ENCODE measurements at places on chromosomes 7 and 10. TPM values are rescaled to one million over a fixed set of nuclear protein-coding genes. Genes with fewer than 3 reads are reported as not detected.

DNA sequence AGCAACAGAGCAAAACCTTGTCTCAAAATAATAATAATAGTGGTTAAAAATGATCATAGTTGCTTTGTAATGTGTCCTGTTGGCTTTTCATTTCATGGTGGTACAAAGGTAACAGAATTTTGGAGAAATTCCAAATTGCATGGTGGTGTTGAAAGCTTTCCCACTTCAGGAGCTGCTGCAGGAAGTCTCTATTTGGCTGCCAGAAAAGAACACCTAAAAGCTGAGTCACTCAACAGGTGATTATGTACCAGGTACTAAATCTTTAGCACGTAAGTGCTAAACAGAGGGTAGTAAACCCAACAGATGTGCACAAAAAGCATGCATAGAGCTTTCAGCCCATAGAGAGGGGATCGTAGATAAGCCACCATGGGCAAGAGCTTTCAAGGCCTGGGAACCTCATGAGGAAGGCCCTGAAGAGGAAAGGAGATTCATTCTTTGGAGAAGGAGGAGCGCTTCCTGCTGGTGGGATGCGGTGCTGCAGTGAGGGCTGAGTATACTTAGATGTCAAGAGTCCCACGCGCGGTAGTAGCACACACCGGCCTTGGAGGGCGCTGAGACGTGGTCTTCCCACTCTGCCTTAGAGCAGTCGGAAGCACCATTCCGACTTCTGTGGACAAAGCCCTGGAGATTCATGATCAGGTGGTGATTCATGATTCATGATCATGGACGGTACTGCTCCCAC is 118.7 kb downstream of the RALA start:
- no peak for DNase-seq

GRCh38 chr7:90530263-90530662 is 60.8 kb downstream of the PTTG1IP2 start:
- no peak for DNase-seq

GIMAP8 gene
- 7.3 TPM for polyA plus RNA-seq

- no peak for DNase-seq
Observed at GRCh38 chr10:19302117-19302516, 253.5 kb downstream of the MALRD1 start.

GRCh38 chr10:3645406-3645805 is 139.6 kb downstream of the KLF6 start:
- DNase-seq = no peak

- DNase-seq = peak; percentile 34
Observed at GRCh38 chr7:75850235-75850634, 28.6 kb upstream of the RHBDD2 start.

GRCh38 chr7:40599836-40600235 is 465.0 kb downstream of the SUGCT start:
- no peak for DNase-seq

PNLIPRP1 gene
- not detected for polyA plus RNA-seq

CACNA2D1 gene
- polyA plus RNA-seq = 82.6 TPM

- DNase-seq = no peak
Observed at GRCh38 chr10:60430017-60430416, 40.3 kb upstream of the ANK3 start.

DNA sequence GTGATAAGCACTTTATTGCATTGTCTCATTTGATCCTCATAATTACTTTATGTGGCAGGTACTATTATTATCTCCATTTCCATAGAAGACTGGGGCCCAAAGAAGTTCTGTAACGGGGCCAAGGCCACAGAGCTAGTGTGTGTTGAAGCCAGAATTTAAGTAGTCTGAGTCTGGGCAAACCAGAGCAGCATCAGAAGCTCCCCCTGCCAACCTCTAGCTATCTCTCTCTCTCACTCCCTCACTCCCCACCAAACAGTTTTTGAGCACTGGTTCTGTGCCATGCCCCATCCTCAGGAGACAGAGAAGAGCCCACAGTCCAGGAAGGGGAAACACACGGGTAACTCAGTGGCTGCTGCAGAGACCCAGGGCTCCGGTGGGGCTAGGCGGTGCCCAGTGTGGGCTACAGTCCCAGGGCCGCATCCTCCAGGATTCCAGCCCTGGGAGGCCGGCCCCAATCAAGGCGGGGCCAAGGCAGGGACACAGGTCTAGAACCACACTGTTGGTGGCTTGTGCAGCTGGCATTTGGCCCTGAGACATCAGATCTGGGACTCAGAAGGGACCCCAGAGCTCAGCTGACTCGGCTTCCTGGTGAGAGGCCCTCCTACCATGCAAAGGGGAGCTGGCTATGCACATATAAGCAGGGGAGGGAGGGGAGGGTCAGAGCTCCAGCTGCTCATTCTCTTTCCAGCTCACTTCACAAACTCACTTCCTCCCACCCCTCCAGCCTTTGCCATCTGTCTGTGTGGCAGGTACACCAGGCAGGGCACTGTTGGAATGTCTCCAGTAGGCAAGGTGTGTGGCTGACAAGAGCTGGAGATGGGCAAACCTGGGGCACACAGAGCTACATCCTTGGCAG is 34.4 kb downstream of the COL13A1 start:
- DNase-seq = peak; percentile 55

GRCh38 chr10:9311702-9312499 is 1257.4 kb downstream of the GATA3 start:
- DNase-seq = no peak

DNA sequence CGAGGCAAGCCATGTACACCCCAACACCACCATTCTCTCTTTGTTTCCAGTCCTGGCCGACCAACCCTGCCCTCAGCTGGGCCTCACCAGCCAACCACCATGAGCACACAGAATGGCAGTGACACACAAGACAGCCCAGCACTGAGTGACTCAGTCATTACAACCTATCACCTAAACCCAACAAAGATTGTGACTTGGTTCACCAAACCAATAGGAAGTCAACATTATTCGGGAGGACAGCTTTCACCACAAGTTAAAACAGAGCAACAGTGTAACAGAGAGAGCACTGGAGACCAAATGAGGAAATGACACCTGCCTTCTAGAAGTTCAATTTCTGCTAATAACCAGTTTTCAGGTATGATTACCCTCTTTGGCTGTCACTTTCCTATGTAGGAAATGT is 72.1 kb downstream of the DNMBP start:
- no peak for DNase-seq

FLNC gene
- polyA plus RNA-seq = 541 TPM

GRCh38 chr7:99831595-99831994 is 3.8 kb downstream of the CYP3A43 start:
- DNase-seq = no peak

TFEC gene
- 1.4 TPM for polyA plus RNA-seq

DNA sequence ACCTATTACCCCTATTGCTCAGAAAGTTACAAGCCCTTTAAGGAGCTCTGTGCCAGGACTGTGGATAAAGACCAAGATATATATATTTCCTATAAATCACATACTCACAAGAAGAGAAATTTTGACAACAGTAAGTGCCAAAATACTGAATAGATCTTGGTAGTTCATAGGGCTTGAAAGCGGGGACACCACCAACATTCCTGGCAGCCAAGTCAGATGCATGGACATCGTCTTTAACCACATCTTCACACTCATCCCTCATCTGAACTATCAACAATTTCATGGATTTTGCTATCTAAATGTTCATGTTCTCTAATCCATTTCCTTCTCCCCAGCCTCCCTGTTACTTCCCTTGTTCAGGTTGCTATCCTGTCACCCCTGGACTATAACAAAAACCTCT is 67.5 kb upstream of the LRRC17 start:
- no peak for DNase-seq

DNA sequence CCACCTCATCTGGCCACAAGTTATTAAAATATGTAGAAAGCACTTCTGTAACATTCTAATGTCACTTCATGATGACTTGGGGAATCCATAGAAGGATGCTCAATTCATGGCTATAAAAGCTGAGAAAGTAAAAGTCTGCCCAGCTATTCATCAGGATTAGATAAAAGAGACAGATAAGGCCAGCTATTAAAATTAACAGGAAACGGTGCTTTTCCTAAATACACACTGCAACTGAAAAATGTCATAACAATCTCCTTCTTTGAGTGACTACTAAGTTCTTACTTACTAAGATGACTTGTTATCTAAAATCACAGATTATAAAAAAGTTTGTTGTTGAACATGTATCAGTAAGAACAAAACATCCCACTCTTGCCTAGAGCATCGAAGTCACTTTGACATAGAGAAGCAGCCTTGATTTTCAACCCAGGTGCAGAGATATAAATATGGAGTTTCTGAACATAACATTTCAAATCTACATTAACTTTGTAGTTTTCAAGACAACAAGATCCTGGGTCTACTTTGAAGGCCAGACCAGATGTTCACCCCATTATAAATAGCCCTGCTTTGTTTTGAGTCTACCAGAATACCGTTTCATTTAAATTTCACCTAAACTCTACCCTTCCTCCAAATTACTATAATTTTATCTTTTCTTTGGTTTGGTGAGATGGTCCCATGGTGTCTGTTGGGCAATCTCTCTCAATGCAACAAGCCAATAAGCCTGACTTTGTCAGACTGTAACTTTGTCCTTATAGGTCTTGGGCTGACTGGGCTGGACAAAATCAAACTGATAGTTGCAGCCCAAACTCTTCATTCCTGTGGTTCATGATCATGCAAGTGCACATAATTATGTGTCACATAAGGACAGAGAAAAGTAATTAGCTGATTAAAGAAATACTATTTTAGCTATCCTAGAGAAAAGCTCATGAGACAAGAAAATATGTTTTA is 24.0 kb downstream of the HYCC1 start:
- no peak for DNase-seq

GRCh38 chr7:29274146-29275017 is 79.8 kb downstream of the CHN2 start:
- DNase-seq = peak; percentile 89

DNA sequence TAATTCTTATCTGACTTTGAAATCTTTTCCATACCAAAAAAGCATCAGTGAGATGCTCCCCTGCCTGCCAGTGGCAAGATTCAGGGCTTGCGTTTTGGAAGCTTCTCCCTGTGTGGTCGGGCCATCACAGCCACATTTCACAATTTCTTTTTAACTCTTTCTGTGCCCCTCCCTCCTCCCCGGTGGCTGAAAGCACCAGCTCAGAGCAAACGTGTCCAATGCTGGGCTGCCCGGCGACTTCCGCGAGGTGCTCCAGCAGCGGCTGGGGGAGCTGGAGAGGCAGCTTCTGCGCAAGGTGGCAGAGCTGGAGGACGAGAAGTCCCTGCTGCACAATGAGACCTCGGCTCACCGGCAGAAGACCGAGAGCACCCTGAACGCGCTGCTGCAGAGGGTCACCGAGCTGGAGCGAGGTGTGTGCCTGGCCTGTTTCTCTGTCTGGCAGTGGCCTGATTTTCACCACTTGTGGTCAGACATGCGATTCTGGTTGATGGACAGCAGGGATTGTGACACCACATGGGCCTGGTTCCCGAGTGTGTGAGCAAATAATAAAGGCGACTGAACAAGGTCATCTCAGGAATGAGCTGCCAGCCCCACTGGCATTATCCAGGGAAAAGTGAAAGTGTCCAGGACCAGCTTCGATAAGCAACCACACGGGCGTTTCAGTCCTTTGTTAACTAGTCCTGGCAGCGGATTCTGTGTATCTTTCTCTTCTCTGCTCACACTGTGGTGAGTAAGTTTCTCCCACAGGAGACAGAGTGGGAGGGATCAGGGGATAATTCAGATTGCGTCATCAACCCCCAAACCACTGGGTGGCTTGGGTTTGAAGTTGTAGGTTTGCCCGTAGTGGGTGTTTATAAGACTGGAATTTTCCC is 2.6 kb downstream of the NPTX2 start:
- no peak for DNase-seq

DNA sequence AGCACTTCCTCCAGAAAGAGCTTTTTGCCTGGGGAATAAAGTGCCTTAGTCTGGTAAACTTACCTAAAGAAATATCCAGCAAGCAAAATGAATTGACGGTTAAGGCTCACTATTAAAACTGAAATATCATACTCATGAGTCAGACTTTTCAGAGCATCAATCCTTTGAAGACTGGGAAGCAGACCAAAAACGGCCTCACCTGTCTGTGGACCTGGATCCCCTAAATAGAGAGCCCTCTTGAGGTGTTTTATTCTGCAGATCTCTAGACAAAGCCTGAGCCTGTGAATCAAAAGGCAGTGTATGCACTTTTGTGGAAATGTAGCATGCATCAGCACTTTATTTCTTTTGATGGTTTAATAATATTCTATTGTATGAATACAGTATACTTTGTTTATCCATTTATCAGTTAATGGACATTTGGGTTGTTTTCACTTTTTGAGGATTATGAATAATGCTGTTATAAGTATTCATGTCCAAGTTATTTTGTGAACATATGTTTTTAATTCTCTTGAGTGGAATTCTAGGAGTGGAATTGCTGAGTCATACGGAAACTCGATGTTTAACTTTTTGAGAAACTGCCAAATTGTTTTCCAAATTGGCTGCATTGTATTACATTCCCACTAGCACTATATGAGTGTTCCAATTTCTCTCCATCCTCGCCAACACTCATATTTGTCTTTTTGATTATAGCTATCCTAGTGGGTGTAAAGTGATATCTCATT is 449.0 kb upstream of the IGFBP3 start:
- peak; percentile 98 for DNase-seq

DNA sequence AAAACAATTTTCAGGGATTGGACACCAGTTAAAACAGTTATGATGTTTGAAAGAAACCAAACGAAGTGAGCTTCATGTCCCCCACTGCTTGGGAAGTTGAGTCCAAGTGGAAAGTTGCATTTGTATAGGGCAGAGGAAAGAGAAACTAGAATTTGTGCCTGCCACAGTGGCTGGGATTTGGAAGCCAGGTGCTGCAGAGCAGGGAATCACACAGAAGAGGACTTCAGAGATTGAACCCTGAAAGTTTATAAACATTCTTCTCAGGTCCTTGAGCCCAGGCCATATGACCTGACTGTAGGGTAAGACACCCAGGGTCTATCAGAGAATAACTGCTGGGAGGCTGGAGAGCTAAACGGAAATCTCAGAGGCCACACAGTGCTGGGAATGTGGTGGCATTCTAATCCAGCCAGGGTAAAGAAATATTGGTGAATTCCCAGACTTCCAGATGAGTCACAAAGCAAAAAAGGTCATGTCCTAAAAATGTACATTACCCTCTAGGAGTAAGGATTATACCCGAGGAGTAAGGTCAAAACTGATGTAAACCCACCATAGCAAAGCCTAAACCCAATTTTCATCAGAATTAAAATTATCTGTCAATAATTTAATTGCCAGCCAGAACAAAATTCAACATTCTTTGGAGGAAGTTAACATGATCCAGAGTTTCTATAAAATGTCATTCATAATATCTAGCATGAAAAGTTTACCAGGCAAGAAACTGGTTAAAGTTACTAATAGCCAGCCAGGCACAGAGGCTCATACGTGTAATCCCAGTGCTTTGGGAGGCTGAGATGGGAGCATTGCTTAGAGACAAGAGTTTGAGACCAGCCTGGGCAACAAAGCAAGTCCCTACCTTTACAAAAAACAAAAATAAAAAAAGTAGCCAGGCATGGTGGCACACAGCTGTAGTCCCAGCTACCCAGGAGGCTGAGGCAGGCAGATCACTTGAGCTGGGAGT is 31.2 kb downstream of the TOMM7 start:
- no peak for DNase-seq

OR9A4 gene
- 0.21 TPM for polyA plus RNA-seq

GRCh38 chr10:93062514-93063143 is 2.0 kb downstream of the CYP26C1 start:
- peak; percentile 36 for DNase-seq

MORN4 gene
- polyA plus RNA-seq = 4.6 TPM

GRCh38 chr10:29007748-29008610 is 280.9 kb upstream of the LYZL1 start:
- DNase-seq = peak; percentile 33

NXPH1 gene
- polyA plus RNA-seq = not detected

Data from muscle of leg (tissue), 16 donors.